Fibroblast of skin of scalp (primary cell): ENCODE measurements at places on chromosomes 5 and 9.

- DNase-seq = no peak
Observed at GRCh38 chr5:174339130-174339529, 293.6 kb downstream of the NSG2 start.

DNA sequence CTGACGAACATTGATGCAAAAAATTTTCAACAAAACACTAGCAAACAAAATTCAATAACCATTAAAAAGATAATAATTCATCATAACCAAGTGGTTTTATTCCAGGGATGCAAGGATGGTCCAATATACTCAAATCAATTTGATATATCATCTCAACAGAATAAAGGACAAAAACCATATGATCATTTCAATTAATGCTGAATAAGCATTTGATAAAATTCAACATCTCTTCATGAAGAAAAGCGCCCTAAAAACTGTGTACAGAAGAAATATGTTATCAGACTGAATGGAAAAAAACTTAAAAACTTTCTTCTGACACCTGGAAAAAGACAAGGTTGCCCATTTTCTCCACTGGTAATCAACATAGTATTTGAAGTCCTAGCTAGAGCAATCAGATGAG, 720.3 kb upstream of the RGMB start:
- DNase-seq = no peak

- peak; percentile 49 for DNase-seq
Observed at GRCh38 chr9:113650207-113651131, 186.9 kb downstream of the RGS3 start.

GRCh38 chr5:138212828-138213160, 329 bp downstream of the CDC23 start:
- no peak for DNase-seq

DNA sequence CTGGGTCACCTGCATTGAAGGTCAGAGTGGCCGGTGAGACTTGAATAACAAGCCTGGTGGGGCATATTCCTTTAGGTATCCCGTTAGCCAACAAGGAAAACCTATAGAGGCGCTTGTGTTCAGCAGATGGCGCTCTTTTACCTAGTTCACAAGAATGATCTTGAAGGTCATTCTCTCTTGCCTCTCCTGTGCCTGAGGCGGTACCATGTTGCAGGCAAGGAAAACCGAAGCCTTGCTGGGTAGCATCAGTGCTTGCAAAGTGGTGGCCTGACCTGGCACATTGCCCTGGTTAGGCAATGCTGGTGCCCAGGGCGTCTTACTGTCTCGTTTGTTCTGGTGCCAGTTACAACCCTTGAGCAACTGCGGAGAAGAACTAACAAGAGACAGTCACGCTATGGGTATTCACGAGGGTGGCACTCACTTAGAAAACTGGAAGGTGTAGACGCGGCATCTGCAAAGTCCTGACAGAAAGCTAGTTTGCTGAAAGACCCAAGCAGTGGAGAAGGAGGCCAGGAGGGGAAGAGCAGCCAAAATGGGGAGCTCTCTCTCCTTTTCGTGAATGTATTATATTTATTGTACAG, 56.7 kb downstream of the AOPEP start:
- DNase-seq = peak; percentile 89

DNA sequence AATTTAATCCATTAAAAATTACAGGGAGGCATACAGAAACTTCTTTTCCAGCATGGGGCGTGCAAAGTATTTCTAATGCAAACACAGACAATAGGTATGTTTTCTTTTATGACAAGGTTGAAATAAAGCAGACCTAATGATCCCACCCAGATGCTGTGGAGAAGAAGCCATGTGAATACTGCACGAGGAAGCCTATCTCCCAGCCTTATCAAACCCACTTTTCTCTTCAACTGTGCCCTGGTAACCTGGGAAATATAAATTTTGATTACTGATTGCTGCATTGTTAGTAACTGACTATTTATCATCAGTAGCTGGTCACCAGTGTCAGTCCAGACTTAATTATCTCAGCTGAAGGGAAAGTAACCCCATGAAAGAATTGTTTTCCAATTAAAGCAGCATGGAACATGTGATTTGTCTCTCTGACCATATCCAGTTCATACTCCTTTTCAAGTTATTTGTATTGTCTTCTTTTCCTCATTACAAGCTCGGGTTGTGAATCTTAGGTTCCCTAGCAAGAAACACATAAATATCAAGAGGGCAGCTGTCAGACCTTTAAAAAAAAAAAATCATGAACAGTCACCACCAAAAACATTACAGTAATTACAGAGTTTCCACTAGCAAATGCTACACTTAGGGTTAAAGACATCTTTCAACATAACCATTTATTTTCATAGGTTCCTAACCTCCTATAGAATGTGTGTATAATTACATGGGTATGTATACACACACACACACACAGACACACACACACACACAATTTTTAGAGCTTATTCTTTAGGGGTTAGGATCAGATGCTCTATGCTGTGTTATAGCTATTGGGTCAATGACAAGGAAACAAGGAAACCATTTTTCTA, 50.3 kb downstream of the SEMA6A start:
- DNase-seq = no peak

DNA sequence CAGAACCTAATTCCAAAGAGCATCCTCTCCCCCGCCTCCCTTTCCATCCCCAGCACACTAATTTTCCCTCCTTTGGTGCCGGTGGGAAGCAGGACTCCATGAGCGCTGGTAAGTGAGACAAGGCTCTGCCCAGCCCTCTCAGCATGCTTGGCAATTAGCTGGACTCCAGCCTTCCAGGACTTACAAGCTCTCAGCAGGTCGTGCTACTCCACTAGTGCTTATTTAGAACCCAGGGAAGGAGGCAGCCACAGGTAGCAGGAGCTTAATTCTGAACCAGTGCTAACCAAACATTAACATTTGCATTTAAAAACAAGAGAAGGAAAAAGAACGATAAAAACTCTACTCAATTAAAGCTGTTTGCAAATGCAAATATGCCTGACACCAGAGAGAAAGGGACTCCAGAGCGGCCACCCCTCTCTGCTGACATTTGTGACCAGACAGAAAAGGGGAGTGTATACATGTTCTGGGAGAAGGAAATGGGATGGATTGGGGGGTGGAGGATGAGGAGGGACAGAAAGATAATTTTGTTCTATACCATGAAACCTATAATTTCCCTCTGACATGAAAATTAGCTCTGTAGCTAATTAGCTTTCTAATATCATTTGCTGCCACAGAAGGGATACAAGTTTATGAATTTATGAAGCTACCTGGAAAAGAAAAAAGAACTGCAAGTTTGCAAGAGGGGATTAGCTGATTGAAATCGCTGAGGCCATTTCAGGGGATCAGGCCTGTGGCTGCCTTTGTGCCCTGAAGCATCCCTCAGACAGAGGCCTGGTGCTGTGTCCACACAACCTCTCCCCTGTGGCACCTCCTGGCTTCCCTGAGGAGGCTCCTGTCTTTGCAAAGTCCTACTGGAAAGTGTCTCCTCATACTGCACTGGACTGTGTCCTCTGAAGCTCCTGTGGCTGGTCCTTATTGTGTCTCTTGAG, 266.3 kb downstream of the SEC61B start:
- no peak for DNase-seq
